ENCODE measurements at places on chromosomes 3 and 15.

DNA sequence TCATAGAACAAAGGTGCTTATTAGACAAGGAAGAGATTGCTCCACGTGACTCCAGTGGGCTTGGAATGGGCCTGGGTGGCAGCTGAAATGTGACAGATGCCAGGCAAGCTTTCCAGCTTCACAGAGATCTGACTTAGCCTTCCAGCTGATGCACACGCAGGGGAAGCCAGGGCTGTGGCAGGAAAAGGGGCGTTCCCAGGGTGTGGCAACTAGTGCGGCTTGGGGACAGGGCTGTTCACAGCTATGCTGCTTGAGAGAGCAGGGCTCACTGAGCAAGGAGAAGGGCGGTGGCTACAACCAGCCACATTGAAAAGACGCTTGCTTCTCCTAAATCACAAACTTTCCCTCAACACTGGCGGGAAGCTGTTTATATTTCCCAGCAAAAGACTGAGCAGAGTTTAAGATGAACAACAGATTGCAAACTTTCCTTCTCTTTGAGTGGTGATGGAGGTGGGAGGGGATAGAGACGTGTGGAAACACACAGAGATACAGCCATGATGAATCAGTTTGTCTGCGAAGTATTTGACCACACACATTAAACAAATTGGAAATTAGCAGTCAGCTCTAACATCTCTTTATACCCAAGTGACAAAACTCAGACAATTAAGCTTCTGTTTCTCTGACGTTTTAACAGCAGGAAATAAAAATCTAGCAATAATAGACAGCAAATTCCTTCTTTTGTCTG is 127.5 kb downstream of the BDH1 start:
- DNase-seq = no peak

- no peak for DNase-seq
Observed at GRCh38 chr3:104916971-104917370, 449.7 kb upstream of the ALCAM start.

- no peak for DNase-seq
Observed at GRCh38 chr3:113183748-113184661, 27.4 kb upstream of the BOC start.

DNA sequence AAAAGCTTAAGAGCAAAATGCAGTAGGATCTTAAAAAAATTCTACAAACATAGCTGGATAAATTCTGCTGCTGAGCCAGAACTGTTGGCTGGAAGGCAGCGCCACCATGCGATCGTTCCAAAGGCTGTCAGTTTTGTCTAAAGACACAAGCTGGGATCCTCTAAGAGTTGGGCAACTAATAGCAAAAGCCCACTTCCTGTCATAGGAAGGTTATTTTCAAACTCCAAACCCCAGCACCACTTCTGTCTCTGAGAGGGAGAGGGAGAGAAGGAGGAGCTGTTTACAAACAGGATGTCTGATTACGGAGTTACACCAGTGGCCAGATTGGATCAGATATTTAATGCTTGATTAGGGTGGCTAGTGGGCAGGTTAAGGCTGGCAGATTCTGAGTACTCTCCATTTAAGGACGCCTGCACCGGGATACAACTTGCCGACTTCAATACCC is 44.0 kb downstream of the EIF4E3 start:
- DNase-seq = peak; percentile 31

- DNase-seq = no peak
Observed at GRCh38 chr15:70137967-70138366, 40.2 kb upstream of the TLE3 start.

DNA sequence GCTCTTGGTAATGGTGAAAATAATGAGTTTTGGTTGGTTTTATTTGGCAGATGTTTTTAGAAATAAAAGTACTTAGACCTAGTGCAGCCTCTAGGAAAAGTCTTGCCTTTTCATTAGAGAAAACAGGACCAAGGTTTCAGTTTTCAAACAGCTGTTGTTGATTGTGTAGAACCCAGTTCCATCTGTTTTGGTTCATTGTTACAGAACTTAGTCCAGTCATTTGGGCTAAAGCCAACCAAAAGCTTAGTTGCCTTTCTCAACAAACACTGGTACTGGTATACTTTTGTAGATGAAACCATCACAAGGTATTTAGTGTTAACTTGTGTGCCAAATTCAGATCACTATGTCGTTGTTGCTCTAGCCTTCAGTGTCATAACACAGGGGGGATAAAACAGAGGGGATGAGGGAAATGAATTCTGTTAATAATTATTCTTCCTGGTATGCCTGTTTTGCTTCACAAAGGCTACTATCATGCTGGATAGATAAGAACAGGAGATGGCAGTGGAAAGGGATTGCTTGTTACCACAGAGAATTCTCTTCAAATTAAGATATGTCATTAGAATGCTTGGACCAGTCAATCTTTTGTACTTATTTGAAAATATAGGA is 12.6 kb upstream of the APH1B start:
- no peak for DNase-seq

GRCh38 chr3:33991673-33992072 is 193.2 kb downstream of the PDCD6IP start:
- no peak for DNase-seq

GRCh38 chr3:174287705-174288104 is 571.4 kb upstream of the NAALADL2 start:
- no peak for DNase-seq

GRCh38 chr3:30343861-30344260 is 262.5 kb upstream of the TGFBR2 start:
- no peak for DNase-seq

Data from nucleus accumbens (tissue), 56 donors.